ENCODE measurements at places on chromosomes 16 and 17. TPM values are rescaled to one million over a fixed set of nuclear protein-coding genes. Genes with fewer than 3 reads are reported as not detected.

DNA sequence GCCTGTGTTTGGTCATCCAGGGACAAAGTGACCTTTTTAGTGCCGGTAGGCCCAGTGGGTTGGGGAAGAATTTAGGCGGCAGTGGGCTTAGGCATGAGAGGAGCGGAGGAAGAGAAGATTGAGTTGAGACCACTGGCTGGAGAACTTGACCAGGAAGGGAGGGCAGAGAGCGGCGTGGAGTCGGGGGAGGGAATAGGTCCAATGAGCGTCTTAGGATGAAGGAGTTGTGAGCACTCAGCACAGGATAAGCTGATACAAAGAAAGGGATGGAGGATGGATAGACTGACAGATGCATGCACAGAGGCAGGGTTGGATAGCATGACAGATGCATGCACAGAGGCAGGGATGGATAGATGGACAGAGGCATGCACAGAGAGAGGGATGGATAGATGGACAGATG lies 8.0 kb downstream of the IL32 start:
- DNase-seq: no peak
- no peak overlapping the region for H3K4me3 ChIP-seq
- H3K4me1 ChIP-seq: peaks cover 11% of the 10 kb centered on the region
- H3K27me3 ChIP-seq: no peaks in the 10 kb centered on the region
- peak overlapping the region; percentile 46 for H3K27ac ChIP-seq

SYCE1L gene
- not detected for total RNA-seq

KRT37 gene
- not detected for total RNA-seq

DNA sequence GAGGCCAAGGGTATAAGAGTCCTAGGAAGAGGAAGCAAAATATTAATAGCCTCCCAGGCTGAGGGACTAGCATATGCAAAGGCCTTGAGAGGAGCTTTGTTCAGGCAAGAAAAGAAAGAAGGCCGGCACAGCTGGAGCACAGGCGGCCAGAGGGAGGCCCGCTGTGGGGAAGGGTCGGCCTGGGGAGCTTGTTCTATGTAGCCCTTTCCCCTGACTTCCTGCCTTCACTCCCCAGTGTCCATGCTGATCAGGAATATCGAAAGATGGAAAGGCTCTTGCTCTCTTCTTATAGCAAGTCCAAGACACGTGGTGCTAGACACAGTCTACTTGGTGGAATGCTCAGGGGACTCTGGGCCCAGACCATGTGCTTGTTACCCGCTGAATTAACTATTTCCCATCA lies 27.4 kb upstream of the HAS3 start:
- peak; percentile 46 for DNase-seq
- H3K27ac ChIP-seq: no peak overlapping the region
- no peaks in the 10 kb centered on the region for H3K36me3 ChIP-seq

OGFOD3 gene
- 38.9 TPM for total RNA-seq

KPNA2 gene
- total RNA-seq: 19.9 TPM

DNA sequence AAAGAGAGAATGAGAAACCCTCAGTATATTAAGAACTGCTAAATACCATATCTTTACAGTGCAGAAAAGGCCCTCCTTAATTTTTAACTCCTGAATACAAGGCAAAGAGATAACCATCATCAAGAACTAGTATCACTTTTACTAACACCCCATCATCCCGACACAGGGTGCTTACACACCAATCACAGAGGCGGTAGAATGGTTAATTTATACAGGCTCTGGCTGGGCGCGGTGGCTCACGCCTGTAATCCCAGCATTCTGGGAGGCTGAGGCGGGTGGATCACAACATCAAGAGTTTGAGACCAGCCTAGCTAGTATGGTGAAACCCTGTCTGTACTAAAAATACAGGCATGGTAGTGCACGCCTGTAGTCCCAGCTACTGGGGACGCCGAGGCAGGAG lies 4.2 kb downstream of the PSMD12 start:
- peaks cover 88% of the 10 kb centered on the region for H3K4me1 ChIP-seq
- H3K36me3 ChIP-seq: no peaks in the 10 kb centered on the region
- DNase-seq: no peak
- no peak overlapping the region for H3K4me3 ChIP-seq
- H3K27me3 ChIP-seq: no peaks in the 10 kb centered on the region
- H3K27ac ChIP-seq: no peak overlapping the region

DNA sequence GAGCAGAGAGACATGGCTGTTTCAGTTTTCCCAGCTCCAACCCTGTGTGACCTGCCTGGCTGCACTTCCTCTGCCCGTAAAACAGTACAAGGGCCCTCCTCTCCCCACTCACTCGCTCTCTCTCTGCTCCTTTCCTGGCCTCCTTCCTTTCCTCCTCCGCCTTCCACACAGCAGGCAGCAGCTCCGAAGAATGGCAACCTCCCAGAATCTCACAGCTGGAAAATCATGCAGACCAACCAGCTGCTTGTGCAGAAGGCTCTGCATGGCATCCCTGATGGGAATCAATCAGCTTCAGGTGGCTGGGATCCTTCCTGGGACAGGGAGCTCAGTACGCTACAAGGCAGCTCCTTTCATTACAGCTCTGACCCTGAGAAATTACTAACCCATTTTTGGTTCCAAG lies 27.4 kb downstream of the TMEM132E start:
- H3K4me1 ChIP-seq: no peaks in the 10 kb centered on the region
- no peaks in the 10 kb centered on the region for H3K27me3 ChIP-seq
- H3K4me3 ChIP-seq: no peak overlapping the region
- no peak for DNase-seq
- H3K27ac ChIP-seq: no peak overlapping the region
- no peaks in the 10 kb centered on the region for H3K36me3 ChIP-seq

GRCh38 chr17:30256756-30257506 lies 21.4 kb upstream of the SLC6A4 start:
- H3K36me3 ChIP-seq: peaks cover 28% of the 10 kb centered on the region
- no peak overlapping the region for H3K4me3 ChIP-seq
- no peak overlapping the region for H3K27ac ChIP-seq
- no peaks in the 10 kb centered on the region for H3K4me1 ChIP-seq
- H3K27me3 ChIP-seq: no peaks in the 10 kb centered on the region

DNA sequence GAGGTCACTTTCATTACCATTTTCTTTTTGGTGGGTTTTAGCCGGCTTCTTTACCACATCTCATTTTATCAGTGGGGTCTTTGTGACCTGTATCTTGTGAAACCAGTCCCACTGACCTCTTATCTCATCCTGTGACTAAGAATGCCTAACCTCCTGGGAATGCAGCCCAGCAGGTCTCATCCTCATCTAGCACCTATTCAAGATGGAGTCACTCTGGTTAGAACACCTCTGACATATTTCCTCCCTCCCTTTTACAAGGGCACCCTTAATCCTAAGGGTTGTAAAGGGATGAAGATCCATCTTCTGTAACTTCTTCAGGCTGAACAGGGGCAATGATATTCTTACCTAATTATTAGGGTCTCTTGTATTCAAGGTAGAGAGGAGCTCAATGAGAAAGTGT lies 107.9 kb upstream of the HAS3 start:
- H3K27me3 ChIP-seq: no peaks in the 10 kb centered on the region
- no peak for DNase-seq
- no peaks in the 10 kb centered on the region for H3K36me3 ChIP-seq
- H3K4me3 ChIP-seq: no peak overlapping the region

GRCh38 chr16:12362482-12363458 lies 386.2 kb downstream of the SNX29 start:
- no peaks in the 10 kb centered on the region for H3K27me3 ChIP-seq
- DNase-seq: no peak
- H3K36me3 ChIP-seq: no peaks in the 10 kb centered on the region
- no peak overlapping the region for H3K4me3 ChIP-seq

- DNase-seq: no peak
- H3K27ac ChIP-seq: no peak overlapping the region
- peaks cover 9% of the 10 kb centered on the region for H3K4me1 ChIP-seq
- H3K4me3 ChIP-seq: no peak overlapping the region
- H3K36me3 ChIP-seq: no peaks in the 10 kb centered on the region
Measured at GRCh38 chr16:69532641-69533455, 32.9 kb upstream of the NFAT5 start.

DNA sequence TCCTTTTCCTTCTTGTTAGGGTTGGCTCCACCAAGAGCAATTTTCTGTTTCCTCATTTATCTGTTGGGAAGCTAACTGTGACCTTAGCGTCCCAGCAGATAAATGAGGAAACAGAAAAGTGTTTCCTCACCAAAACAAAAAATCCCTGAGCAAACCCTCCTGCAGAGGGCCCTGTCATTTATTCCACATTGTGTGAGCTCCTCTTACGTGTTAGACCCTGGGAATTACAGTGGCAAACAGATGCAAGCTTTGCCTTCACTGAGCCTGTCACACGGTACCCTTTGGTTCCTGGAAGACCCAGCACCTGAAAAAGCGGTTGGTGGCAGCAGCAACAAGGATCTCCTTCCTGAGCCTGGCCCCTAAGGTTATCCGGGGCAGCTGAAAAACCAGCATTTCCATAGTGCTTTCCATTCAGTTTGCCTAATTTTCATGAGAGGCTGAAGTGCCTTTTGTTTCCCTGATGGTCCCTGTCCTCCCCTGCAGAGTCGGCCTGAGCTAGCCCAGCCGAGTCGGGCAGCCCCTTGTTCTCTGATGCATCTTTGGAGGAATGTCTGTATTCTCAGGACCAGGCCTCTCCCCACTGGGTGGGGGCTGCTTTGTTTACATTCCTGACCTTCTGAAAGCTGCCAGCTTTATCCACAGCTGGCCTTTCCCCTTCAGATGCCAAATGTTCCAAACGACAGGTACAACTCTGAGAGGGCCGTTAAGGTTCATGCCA lies 34.7 kb downstream of the YPEL2 start:
- peak; percentile 35 for DNase-seq
- peak overlapping the region; percentile 85 for H3K27ac ChIP-seq
- no peak overlapping the region for H3K4me3 ChIP-seq
- peaks cover 73% of the 10 kb centered on the region for H3K4me1 ChIP-seq
- H3K36me3 ChIP-seq: no peaks in the 10 kb centered on the region
- no peaks in the 10 kb centered on the region for H3K27me3 ChIP-seq

DNA sequence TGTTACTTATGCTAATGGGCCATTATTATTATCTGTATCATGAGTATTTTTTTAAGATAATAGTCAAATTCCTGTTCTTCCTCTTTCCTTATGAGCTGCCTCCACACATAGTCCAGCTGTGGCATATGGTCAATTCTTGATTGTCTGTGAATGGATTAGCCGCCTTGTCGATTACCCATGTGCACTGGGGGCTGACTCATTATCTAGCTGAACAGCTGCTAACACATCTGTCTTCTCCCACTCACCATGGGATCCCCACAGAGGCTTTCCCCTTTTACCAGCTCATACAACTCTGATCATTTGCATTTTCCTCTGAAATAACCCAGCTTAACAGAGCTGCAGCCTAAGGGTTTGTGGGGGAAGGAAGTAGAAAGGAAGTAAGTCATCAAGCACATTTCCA lies 915.0 kb downstream of the CDH11 start:
- no peak overlapping the region for H3K4me3 ChIP-seq
- H3K27me3 ChIP-seq: no peaks in the 10 kb centered on the region
- no peaks in the 10 kb centered on the region for H3K36me3 ChIP-seq
- no peaks in the 10 kb centered on the region for H3K4me1 ChIP-seq
- no peak for DNase-seq

GRCh38 chr17:82170412-82170961 lies 42.2 kb downstream of the CCDC57 start:
- DNase-seq: no peak
- no peaks in the 10 kb centered on the region for H3K27me3 ChIP-seq
- H3K4me1 ChIP-seq: no peaks in the 10 kb centered on the region
- peaks cover 4% of the 10 kb centered on the region for H3K36me3 ChIP-seq
- no peak overlapping the region for H3K4me3 ChIP-seq

STH gene
- not detected for total RNA-seq

PRR35 gene
- total RNA-seq: not detected

DNA sequence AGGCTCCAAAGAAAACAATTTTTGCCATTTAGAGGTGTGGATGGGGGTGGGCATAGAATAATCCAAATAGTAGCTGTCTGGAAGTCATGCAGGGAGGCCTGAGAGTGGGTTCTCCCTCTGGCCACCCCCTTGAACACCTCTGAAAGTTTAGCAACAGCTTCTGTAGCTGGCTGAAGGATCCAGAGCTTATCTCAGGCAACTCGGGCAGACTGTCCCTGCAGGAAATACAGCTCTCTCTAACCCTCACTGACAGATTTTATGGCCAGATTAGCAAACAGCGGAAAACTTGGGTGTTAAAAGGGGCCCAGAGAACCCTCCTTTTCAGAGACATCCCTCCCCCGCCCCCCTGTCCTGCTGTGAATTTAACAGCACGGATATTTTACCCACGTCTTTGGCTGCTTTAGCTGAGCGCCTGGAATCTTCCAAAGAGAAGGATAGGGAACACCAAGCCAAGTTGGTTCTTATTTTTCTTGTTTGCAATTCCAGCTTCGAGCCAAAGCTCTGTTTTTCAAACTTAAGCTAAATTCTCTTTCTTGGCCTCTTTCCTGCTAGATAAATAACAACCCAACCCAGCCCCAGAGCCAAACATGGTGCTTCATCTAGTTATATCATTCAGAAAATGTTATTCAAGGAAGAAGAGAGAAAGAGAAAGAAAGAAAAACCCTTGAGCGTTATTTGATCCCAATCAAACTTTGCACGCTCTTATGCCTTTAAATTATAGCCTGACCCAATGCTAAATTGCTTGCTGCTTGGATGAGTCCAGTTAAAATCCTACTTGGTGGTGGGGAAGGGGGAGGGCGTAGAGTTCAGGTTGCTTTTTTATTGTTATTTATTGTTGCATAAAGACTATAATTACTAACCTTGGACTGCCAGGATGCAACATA lies 2.3 kb upstream of the HOXB2 start:
- H3K4me1 ChIP-seq: peaks cover 14% of the 10 kb centered on the region
- peaks cover 35% of the 10 kb centered on the region for H3K27me3 ChIP-seq
- peak overlapping the region; percentile 86 for H3K27ac ChIP-seq
- no peak for DNase-seq

DNA sequence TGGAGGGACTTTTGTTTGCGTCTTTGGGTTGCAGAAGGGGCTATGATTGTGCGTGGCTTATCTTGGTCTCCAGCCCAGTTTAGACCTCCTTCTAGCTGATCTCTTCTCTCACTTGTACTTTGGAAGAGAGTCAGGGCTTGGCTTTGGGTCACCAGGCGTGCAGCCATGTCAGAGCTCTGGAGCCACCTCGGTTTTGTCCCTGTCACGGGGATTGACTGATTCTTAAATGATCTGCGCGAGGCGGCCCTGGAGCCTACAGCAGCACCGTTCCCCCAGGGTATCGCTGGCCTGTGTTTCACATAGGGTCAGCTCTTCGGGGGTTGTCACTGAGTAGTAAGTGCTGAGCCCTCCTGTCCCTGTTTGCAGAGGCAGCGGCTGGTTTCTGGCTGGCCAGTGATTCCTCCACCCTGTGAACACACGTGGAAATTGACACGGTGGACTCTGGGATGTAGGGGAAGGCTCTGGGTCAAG lies 209.8 kb upstream of the CHMP6 start:
- peaks cover 49% of the 10 kb centered on the region for H3K4me1 ChIP-seq
- no peaks in the 10 kb centered on the region for H3K27me3 ChIP-seq

DNA sequence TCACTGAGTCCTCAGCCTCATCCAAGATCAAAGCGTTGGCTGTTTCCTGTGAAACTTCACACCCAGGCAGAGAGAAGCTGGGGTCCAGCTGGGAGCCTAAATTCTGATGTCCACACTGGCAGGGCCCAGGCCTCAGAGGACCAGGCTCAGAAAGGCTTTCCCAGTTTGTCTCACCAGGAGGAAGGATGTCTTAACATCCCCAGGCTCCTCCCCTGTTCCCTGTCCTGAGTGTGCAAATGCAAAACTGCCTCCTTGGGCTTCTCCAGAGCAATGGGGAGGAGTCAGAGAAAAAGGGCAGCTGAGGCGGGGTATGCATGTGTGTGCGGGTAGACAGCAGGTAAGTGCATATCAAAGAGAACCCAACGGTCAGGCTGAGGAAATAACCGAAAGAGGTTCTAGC lies 45.7 kb downstream of the CUEDC1 start:
- H3K27me3 ChIP-seq: no peaks in the 10 kb centered on the region
- no peak overlapping the region for H3K4me3 ChIP-seq
- no peaks in the 10 kb centered on the region for H3K36me3 ChIP-seq
- peaks cover 45% of the 10 kb centered on the region for H3K4me1 ChIP-seq
- DNase-seq: no peak
